Stimulated activated naive CD4-positive, alpha-beta T cell (primary cell): ENCODE measurements at places on chromosomes 12 and 14.

DNA sequence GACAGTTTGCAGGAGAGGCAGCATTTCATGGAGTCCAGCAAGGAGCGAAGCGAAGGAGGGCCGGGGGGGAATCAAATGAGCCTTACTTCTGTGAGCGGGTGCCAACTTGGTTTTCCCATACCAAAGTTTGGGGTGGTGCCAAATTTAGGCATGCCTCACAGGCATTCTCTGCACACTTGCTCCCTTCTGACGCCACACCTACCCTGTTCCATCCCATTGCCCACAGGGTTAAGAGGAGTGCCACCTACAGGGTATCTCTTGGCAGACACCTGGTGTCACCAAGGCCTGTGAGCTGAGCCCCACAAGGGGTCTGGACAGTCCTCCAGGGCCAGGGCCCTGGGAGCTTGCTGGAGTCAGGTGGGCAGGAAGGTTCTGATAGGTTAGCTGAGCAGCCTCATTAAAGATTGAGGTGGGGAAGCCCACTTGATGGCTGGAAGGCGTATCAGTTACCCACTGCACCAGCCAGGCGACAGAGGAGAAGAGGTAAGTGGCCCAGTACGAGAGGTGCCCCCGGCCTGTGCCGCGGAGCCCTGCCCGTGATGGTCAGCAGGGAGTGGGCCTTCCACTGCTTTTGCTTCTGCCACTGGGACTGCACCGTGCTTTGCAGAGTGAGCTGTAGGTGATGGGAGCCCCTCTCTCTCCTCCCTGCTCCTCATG lies 45.2 kb downstream of the DEGS2 start:
- no peak for DNase-seq

GRCh38 chr12:113109872-113110599 lies 25.5 kb downstream of the RASAL1 start:
- DNase-seq = no peak

- no peak for DNase-seq
Observed at GRCh38 chr12:121964813-121965643, 46.6 kb downstream of the CFAP251 start.

- DNase-seq = no peak
Observed at GRCh38 chr12:128388461-128389000, 121.6 kb downstream of the TMEM132C start.

GRCh38 chr14:104680056-104680805 lies 9.2 kb upstream of the INF2 start:
- no peak for DNase-seq

DNA sequence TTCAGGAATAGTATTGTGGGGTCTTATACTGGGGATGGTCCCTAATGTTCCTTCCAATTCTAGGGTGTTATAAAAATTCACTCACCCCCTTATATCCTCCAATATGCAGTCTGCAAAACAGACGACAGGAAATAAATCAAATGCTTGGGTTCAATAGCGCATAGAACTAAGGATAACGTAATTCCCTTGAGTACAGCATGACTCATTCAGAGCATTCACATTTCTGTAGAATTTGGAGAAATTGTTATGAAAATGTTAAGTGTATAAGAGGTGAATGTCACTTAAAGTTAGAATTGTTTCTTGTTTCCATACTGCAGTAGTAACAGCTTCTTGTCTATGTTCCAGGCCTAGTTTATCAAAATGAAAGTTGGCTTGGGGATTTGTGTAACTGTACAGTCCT lies 271.4 kb downstream of the RPS29 start:
- no peak for DNase-seq

DNA sequence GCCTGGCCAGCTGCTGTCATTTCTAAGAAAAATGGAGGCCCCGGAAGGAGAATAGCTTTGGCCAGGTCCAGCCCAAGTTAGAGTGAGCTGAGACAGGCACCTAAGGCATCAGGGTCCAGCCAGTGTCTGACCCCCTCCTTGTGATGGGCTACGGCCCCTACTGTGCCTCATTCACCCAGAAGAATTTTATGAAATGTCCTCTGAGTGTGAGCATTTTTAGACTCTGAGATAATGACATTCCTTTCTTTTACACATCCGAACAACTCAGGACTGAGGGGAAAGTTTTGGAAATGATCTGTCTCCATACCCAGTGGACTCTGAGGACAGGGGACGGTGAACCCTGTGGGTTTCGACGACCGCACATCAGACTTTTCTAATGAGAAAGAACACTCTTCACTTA lies 50.4 kb downstream of the SLC24A4 start:
- no peak for DNase-seq

- no peak for DNase-seq
Observed at GRCh38 chr12:126480451-126480850, 1415.2 kb downstream of the AACS start.

DNA sequence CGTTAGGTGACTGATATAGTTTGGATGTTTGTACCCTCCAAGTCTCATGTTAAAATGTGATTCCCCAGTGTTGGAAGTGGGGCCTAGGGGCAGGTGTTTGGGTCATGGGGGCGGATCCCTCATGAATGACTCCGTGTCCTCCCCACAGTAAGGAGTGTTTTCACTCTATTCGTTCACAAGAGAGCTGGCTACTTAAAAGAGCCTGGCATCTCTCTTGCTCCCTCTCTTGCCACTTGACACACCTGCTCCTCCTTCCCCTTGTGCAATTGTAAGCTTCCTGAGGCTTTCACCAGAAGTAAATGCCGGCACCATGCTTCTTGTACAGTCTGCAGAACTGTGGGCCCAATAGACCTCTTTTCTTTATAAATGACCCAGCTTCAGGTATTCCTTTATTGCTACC lies 2.6 kb downstream of the IFI27L2 start:
- no peak for DNase-seq

DNA sequence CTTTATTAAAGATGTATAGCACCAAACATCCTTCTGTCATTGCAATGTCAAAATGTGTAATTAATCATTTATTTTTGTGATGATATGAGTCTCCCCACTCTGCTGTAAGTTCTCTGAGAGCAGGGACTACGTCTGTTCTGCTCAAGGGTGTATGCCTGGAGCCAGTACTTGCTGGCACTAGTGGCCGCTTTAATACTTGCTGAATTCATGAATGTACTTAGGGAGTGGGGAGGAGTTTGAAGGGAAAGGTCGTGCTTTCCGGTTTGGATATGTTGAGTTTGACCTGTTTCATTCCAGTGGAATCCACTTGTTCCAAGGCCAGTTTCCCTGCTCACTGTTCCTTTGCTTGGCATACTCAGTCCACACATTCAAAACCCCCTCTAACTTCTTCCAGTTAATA lies 1.9 kb upstream of the DCAF5 start:
- no peak for DNase-seq

GRCh38 chr12:104508752-104509446 lies 52.2 kb downstream of the CHST11 start:
- DNase-seq = no peak
